Central memory CD8-positive, alpha-beta T cell (primary cell): ENCODE measurements at places on chromosomes 7 and 10.

DNA sequence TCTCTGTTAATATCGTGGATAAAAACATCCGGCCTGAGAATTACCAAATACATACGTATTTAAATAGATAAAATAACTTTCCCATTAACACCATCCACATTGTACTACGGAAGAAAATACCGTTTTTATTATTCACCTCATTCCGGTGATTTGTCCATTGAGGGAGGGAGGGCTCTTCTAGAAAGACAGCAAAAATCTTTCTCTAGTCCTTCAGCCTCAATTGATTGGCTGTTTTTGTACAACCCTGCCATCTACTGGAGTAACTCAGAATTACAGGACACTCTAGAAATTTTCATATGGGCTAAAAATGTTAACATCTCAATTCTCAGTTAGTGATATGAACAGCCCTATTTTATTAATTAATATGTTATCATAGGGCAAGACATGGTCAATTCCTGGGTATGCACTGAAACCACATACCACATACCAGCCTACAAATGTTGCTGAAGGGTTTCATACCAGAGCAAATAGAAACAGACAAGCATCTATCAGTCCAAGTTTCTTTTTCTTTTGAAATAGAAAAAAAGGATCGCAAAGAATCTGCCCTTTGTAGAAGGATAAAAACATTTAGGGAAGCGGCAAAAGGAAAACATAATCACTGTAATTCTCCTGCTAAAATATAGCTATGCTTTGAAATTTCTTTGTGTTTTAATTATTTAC is 55.8 kb upstream of the CDCA7L start:
- DNase-seq, result no peak

- no peak for DNase-seq
These were observed 62.9 kb downstream of the SYPL1 start for GRCh38 chr7:106049139-106049752.

GRCh38 chr10:131961777-131962662 is 19.7 kb downstream of the BNIP3 start:
- no peak for DNase-seq

GRCh38 chr10:63760708-63761047 is 239.5 kb downstream of the REEP3 start:
- DNase-seq, result no peak

DNA sequence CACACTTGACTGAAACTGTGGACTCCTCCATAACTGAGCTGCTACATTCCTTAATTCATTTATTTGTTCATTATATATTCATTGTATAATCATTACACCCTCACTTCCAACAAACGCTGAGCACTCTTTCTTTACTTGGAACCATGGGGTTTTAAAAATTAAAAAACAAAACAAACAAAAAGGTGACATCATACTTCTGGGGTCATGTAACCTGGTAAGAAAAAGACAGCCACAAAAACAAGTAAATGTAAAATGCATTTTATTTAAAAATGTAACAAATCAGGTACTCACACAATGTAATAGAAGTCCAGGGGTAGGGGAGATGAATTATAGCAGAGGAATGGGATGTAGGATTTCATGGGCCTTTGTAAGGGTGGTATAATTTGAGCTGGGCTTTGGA is 25.1 kb downstream of the PLEKHS1 start:
- no peak for DNase-seq

DNA sequence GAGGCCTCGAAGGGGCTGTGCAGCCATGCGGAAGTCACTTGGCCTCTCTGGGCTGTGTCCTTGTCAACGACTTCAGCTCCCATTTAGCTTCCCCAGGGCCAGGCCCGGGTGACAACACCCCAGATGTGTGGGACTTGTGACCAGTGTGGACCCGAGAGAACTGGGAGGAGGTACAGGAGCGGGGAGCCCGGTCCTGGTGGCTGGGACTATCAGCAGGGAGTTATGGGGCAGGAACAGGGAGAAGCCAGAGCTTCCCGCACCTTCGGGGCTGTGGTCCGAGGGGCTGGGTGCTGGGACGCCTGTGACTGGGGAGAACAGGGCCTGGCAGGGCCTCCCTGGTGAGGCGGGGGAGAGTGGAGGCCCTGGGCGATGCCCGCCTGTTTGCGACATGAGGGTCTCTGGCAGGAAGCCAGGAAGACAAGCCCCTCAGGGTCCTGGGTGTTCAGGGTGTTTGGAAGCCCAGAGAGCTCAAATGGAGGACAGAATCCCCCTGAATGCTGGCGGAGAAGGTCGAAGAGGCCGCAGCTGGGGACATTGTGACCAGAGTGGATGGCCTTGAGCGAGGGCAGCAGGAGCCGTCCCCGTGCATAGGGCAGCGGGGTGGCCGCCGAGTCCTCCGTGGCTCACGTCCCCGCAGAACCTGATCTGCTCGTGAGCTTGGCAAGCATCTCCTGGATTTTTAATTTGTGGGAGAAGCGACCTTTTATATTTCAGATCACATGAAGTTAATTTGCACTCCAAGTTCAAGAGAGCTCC is 30.0 kb upstream of the PSMG3 start:
- no peak for DNase-seq

DNA sequence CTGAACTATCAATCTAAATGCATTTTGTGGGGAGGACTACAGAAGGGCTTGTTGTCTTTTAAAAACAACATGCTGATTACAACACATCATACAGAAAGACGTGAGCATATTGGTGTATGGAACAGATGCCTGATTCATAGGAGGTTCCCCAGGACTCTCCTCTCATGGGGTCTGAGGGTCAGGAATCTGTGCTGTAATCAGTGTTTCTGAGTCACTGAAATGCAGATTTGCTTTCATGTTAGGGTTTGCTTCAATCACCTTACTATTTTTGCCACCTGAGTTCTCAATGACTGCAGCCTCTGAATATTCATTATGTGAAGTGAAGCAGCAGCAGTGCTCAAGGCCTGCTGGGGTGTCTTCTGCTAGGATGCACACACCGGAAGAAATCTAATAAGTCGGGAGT is 550 bp upstream of the ANK3 start:
- no peak for DNase-seq

- DNase-seq, result no peak
These were observed 68.9 kb upstream of the DNAAF5 start for GRCh38 chr7:657565-658119.
